ENCODE measurements at places on chromosomes 2 and 18.

DNA sequence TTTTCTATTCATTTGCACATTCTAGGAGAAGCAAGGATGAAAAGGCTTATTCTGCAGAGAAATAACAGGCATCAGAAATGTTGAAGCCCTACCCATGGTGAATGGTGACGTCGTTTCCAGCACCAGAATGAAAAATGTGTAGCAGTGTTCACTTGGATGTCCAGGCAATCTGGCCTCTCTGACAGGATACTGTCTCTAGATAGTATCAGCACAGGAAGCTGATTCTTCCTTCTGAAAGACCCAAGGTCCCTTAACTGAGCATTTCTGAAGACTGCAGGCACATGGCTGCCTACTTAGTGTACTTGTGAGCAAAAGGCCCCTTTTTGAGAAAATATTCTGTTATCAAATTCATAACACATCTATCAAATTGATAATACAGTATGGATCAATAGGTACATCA, 234.1 kb downstream of the XIRP2 start:
- H3K4me3 ChIP-seq: no peak overlapping the region
- no peaks in the 10 kb centered on the region for H3K27me3 ChIP-seq
- no peak overlapping the region for H3K27ac ChIP-seq

DNA sequence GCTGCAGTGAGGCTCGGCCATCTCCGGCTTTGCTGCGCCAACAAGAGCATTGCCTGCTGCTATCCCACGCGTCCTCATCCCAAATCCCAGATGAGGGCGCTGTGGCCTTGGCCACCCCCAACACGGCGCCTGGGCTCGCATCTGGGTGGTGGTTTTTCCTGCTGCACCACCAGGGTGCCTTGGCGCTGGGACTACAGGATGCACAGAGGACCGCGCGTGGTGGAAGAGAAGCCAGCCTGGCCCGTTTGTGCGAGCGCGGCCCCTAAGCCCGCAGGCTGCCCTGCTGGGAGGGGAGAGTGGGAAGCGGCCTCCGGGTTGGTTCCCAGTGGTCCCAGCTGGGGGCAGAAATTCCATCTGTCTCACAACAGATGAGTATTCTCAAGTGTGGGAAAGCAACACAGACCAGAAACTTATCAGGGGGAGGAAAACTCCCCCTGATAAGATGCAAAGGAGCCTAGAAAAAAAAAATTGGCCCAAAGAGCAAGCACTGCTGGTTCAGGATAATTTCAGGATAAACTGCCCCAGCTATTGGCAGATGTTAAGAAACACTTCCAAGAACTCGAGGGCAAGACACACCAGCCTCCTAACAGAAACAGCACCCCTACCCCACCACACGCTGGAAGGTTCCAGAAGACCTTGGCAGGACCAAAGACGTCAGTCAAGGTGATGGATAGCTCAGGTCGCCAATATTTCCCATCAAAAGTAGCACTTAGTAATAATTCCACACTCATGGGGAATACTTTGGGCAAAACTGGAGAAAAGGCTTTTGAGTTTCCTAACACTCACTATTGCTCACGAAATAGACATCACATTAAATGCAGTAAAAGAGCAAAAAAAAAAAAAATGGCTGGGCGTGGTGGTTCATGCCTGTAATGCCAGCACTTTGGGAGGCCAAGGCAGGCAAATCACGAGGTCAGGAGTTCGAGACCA, 152.1 kb downstream of the PXDN start:
- H3K4me1 ChIP-seq: no peaks in the 10 kb centered on the region
- no peaks in the 10 kb centered on the region for H3K36me3 ChIP-seq
- H3K27me3 ChIP-seq: no peaks in the 10 kb centered on the region
- DNase-seq: no peak
- no peak overlapping the region for H3K4me3 ChIP-seq
- no peak overlapping the region for H3K27ac ChIP-seq

DNA sequence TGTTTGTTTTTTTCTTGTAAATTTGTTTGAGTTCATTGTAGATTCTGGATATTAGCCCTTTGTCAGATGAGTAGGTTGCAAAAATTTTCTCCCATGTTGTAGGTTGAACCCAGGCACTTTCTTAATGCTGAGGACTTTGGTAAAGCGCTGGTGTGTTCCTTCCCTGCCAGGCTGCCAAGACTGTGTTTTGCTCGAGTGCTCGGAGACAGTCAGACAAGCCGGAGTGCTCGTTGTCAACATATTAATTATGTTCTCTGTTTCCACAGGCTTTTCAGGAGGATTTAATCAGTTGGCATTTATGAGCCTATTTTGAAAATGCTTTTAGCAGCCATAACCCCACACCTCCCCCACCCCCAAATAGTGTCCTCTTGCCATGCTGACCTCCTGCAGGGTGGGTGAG, 6.4 kb downstream of the MTCL1 start:
- DNase-seq: no peak
- H3K27me3 ChIP-seq: no peaks in the 10 kb centered on the region
- no peaks in the 10 kb centered on the region for H3K4me1 ChIP-seq
- no peaks in the 10 kb centered on the region for H3K36me3 ChIP-seq

DNA sequence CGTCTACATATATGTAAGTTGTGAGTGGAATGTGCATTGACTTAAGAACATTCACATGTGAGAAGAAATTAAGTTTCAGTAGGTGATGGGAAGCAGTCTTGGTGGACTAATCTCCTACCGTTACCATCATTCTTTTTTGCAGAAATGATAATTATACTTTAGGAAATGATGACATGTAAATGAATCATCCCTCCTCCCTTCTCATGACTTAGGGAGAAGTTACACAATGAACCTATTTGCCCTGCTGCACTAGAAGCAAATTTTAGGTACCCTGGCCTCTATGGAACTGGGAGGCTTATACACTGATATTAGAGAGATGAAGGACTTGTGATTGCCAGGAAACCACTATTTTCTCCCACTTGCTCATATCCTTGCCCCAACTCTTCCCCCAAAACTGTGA, 214.2 kb downstream of the CALCRL start:
- H3K27me3 ChIP-seq: no peaks in the 10 kb centered on the region
- H3K4me3 ChIP-seq: no peak overlapping the region

DNA sequence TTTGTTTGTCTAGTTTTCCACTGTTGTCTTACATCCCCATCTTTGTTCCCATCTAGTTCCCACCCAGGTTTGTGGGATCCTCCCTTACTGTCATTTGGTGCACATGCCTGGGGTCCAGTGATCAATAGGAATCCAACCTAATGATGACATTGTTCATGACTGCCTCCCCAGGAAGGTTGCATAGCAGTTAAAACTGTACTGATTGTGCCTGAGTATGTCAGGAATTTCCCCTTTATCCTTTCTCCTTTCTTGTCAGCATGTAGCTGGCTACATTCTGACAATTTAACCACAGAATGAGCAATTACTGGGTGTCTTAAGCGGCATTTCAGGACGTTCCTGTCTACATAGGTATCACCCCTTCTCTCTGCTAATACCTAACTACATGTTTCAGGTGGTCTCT, 653.0 kb downstream of the CNTNAP5 start:
- H3K4me3 ChIP-seq: no peak overlapping the region
- no peaks in the 10 kb centered on the region for H3K4me1 ChIP-seq
- H3K27me3 ChIP-seq: no peaks in the 10 kb centered on the region
- H3K27ac ChIP-seq: no peak overlapping the region
- H3K36me3 ChIP-seq: no peaks in the 10 kb centered on the region
- DNase-seq: no peak

DNA sequence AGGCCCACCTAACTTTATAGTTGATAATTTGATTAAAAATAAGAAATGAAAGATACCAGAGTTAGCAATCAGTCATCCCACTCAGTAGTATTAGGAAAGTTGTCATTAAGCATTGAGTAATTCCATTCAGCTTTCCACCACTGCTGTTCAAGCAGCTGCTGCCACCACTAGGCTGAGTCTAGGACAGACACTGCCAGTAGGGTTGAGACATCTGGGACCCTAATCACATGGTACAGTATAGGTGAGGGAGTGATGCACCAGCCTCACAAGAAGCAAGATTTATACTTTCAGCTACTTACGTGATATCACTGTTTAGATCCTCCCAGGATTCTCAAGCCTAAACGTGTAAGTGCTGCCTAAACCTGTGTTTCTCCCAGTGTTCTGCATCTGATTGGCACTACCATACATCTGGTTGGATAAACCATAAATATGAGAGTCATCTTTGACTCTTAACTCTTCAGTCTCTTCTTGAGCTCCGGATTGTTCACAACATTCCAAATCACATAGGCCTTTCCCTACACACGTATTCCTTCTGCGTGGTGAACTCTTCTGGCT, 3.2 kb downstream of the UBXN4 start:
- no peak overlapping the region for H3K4me3 ChIP-seq
- no peak for DNase-seq
- H3K27ac ChIP-seq: no peak overlapping the region

- H3K4me3 ChIP-seq: peak within 1 kb of the TSS; percentile 60
- no peaks in the 10 kb centered on the region for H3K36me3 ChIP-seq
- peaks cover 81% of the 10 kb centered on the region for H3K27me3 ChIP-seq
- peaks cover 3% of the 10 kb centered on the region for H3K4me1 ChIP-seq
- peak; percentile 19 for DNase-seq
Observed at GRCh38 chr2:72917138-72917876, at the start of gene EMX1. Gene EMX1, plus strand, starts transcription at chr2:72917519. Its CDS starts 334 bp downstream, at chr2:72917853.

Data from Peyer's patch (tissue), 4 donors.